ENCODE measurements at places on chromosomes 5 and 9.

DNA sequence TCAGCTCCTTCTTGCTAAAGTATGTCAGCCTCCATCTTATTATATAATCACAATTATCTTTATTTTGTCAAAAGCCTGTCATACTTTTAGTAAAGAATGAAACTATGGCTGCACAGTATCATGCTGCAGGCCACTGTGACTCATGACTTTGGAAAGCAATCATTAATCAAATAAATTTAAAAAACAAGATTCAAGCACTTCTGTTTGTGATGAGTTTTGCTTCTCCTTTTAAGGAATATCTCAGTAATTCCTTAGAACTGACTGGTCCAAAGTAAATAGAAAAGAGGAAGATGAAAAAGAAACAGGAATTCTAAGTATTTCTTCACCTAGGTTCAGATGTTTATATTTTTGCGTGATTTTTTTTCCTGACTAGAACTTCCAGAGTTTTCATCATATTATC lies 83.1 kb downstream of the EDIL3 start:
- no peak for DNase-seq

DNA sequence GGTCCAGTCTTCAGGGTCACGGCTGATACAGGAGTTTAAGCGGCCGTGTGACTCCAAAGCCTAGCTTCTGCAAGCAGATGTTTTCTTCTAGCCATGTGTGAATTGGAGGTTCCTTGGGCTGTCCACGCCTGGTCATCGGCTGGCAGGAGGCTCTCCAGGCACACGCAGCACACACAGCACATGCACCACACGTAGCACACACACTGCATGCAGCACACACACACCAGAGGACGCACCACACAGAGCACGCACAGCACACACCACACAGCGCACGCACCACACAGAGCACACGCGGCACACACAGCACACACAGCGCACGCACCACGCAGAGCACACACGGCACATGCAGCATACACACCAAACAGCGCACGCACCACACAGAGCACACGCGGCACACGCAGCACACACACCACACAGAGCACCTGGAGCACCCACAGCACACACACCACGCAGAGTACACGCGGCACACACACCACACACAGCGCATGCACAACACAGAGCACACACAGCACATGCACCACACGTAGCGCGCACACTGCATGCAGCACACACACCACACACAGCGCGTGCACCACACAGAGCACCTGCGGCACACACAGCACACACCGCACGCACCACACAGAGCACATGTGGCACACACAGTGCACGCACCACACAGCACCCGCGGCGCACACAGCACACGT lies 234.3 kb downstream of the FANCC start:
- DNase-seq, result no peak

DNA sequence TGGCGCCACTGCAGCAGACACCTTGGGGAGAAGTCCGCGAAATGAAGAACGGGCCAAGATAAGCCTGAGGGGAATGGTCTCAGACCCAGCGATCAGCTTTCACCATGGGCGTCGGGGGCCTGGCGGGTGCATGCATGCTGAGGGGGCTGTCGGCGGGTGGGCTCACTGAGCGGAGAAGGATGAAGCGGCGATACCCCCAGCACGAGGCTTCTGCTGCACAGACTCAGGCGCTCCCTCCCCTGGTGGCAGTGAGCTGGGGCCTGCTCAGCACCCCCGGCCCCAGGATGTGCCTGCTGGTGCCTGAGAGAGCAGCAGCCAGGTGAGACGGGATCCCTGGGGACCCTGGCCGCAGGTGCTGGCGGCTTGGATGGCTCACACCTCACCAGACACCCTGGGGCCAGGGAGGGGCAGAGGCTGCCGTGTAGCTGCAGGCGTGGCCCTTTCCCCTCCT lies 31.2 kb downstream of the CEP72 start:
- DNase-seq, result peak; percentile 86

DNA sequence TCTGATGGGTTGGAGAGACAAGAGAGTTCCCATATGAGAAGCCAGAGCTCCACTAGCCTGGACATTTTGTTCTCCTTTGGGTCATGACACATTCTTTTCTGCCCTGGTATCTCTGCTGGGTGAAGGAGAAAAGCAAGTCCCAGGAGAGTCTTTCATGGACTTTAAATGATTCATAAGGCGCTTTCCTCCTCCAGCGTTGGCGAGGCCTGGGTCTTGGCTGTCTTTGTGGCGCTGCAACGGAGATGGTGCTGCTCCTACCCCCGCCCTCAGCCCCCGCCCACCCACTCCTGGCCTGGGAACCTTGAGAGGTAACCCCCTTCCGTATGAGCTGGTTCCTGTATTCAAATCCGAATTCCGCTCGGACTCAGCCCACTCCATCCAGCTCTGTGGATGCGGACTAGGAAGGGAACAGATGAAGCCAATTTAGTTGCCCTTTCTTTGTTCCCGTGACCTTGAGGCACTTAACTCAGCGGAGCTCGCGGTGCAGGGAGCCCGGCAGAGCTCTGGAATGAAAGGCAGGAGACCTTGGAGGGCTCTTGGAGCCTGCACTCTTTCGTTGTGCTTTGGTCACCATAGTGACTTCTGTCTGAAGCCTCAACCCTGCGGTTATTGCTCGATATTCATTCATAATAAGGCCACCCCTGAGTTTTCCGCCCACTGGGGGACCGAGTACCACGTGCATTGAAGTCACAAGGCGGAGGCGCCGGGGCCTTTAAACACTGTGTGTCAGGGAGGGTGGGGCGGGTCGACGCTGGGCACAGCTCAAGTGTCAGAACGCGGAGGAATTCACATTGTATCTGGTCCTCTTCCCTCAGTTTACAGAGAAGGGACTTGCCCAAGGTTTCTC lies 14.0 kb upstream of the PWWP2A start:
- DNase-seq, result peak; percentile 28

DNA sequence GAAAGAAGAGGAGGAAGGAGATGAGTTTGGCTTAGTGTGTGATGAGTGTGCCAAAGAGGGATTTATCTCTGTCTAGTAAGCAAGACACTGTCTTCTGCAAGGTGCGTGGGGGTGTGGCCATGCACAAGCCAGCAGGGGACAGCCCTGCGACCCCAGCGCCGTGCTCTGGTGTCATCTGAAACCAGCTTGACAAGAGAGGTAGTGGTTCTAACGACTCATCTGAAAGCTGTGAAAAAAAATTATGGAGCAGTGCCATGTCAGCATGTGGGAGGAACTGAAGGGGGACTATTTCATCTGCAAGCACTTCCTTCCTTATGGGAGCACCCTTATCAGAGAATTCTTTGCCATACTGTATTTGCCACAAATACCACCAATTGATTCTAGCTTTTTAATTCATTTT lies 398.6 kb downstream of the PSAT1 start:
- peak; percentile 56 for DNase-seq

- DNase-seq, result peak; percentile 39
These were observed 10.4 kb downstream of the MED27 start for GRCh38 chr9:132069046-132069898.
